Urinary bladder (tissue), 4 donors: ENCODE measurements at places on chromosomes 13 and 19. TPM values are rescaled to one million over a fixed set of nuclear protein-coding genes. Genes with fewer than 3 reads are reported as not detected.

DNA sequence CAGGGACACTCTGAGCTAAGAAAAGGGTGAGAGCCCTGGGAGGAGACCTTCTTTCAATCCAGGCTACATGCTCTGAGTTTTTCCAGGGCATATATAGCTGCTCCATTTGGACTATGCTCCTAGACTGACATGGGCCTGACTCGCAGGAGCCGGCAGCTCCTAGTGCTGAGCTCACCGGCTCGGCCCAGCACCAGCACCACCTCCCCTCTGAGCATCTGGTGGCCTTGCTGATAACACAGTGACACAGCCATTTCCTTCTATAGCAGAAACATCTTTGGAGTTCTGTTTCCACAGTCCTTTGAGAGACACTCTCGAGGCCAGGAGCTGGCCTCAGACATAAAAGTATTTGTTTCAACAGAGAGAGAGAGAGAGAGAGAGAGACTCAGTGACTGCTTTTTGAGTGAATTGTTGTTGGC is 184.9 kb downstream of the TM9SF2 start:
- DNase-seq, result no peak

DNA sequence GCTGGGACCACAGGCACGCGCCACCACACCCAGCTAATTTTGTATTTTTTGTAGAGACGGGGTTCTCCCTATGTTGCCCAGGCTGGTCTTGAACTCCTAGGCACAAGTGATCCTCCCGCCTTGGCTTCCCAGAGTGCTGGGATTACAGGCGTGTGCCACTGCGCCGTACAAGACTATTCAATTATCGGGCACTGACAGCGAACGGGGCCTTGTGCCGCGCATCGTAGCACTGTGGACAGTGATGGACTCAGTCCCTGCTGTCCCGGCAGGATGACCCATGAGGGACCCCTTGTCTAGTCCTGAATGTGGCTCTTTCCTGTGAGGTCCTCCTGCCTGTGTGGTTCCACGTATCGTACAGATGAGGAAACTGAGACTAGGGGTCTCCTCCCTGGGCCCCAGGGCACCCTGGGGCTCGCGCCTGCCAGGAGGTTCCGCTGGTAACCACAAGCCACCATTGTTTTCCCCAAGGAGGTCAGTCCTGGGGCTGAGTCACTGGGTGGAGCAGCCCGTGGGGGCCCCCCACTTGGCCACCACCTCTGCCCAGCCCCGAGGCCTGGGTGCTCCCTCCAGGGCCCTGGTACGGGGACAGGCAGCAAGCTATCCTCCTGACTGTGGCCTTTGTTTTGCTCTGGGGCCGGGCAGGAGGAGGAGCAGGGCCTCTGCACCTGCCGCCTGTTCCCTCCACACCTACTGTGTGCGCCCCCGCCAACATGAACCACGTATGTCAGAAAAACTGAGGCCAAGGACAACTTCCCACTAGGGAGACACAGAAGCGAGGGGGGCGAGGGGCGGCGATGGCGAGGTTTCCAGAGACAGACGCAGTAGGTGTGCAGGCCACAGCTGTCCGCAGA is 2.9 kb upstream of the TCF3 start:
- DNase-seq, result no peak

DNA sequence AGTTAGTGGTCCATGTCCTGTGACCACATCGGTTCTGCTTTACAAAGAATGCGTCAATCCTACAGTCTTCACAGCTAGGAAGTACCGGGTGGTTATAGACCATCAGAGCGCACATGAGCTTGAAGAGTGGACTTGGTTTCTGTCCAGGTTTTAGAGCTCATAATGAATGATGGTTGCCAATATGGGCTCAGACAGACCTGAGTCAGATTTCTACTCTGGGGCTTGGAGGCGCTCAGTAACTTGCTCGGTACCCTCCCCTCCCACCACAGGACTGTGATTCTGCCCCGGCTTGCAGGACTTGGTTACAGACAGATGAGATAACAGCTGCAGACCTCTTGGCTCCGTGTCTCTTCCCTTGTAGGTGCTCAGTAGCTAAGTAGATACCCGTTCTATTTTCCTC is 284.7 kb downstream of the TSHZ3 start:
- no peak for DNase-seq

GRCh38 chr13:32255724-32256109 is 59.4 kb downstream of the ZAR1L start:
- DNase-seq, result no peak

APOC4 gene
- total RNA-seq, result not detected

DNA sequence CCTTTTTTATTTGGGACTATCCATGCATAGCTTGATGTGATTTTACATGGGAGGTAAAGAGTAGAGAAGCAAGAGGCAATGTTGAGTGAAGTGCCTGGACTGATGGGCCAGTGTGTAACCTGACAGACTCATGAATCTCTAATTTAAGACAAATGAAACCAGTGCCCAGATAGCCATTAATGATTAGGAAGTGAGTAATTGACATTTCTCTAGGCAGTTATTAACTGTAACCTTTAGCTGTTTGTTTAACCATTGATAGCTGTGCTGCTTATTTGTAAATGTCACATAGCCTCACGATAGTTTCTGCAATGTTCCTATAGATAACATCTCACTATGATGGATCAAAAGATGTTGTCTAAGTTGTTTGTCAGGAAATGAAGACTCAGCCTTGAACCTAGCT is 1047.5 kb upstream of the SPRY2 start:
- no peak for DNase-seq

ZNF230 gene
- 9.9 TPM for total RNA-seq

GRCh38 chr13:106941779-106942178 is 373.8 kb upstream of the ARGLU1 start:
- no peak for DNase-seq

DNA sequence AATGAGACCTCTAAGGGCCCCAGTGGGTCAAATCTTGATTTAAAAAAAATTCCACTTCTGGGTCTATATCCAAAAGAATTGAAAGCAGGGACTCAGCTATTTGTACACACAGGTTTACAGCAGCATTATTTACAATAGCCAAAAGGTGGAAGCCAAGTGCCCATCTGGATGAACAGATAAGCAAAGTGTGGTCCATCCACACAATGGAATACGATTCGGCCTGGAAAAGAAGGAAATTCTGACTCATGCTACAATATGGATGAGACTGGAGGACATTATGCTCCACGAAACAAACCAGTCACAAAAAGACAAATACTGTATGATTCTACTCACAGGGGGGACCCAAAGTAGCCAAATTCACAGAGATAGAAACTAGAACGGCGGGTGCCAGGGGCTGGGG is 76.7 kb downstream of the CACNA1A start:
- no peak for DNase-seq
